ENCODE measurements at places on chromosomes 12 and 14.

- no peak for DNase-seq
Measured at GRCh38 chr12:46005823-46006222, 15.4 kb upstream of the SCAF11 start.

DNA sequence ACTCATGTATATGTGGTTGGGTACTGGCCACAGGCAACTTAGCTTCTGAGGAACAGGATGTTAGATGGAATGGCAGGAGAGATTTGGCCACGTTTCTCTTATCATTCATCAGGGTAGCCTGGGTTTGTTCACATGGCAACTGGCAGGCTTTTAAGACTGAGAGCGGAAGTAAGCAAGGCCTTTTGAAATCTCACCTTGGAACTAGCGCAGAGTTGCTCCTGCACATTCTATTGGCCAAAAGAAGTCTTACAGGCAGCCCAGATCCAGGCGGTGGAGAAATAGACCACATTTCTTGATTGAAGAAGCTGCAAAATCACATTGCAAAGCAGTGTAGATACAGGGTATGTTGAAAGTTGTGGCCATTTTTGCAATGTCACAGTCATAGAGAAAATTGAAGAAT is 3.7 kb downstream of the CLEC4A start:
- no peak for DNase-seq

DNA sequence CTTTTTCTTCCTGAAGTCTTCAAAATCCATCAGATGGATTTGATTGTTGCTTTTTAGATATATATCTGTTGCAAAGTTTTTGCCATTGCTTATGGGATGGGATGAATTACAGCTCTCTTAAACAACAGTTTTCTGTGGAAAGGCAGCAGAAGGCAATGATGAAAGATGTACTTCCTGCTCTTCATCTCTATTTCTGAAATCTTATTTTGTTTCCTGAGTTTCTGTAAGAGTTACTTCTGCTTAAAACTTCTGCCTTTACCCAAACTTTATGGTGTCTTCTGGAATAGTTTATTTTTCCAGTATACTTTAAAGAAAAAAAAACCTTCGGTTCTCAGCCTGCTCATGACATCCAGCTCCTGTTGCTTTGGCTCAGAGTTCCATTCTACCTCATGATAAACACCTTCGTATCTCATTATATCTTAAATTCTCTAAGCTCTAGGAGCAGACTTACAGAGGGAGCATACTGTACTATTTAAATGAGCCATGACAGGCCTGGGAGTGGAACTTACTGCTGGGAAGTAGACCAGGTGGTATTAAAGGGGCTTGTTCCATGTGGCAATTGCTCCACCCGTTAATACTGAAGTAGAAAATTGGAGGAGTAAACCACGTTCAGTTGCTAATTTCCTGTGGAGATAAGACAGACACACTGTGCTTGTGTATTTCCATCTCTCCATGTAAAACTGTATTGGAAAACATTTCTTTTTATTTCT is 288.4 kb downstream of the FBXL14 start:
- DNase-seq: no peak

DNA sequence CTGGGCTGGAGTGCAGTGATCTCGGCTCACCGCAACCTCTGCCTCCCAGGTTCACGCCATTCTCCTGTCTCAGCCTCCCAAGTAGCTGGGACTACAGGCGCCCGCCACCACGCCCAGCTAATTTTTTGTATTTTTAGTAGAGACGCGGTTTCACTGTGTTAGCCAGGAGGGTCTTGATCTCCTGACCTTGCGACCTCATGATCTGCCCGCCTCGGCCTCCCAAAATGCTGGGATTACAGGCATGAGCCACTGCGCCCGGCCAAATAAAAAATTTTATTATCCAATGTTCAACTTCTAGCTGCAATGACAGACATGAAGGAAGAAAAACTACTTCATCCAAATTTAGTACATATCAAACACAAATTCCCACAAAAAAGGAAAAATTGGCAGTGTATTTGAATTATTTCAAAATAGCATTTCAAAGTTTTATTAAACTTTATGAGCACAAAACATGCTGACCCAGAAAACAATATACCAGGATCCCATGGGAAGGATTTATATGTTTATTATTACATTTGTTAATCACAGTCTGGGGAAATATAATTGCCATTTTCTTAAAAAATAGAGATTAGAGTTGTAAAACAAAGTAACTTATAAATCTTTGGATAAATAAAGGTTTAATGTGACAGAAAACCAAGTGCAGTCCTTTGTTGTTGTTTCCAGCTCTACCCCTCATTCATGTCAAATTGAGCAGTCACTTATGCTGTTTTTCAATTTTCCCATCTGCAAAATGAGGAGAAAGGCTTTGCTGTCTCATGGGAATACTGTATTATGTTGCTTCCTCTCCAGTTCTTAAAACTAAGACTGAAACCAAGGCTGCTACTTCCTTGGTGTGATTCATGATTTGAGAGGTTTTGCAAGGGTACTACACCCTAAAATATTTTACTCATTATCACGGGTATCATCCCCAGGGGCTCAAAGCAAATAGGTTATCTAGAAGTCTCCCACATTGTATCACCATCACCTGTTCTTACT is 155.2 kb upstream of the AVPR1A start:
- DNase-seq: no peak

- no peak for DNase-seq
Measured at GRCh38 chr12:83386527-83387264, 700.0 kb downstream of the TMTC2 start.

- no peak for DNase-seq
Measured at GRCh38 chr12:26770239-26771070, 62.5 kb downstream of the ITPR2 start.

GRCh38 chr12:29309320-29309902 is 71.6 kb downstream of the ERGIC2 start:
- DNase-seq: no peak

- no peak for DNase-seq
Measured at GRCh38 chr14:33455654-33456345, 495.1 kb downstream of the EGLN3 start.

GRCh38 chr12:79206871-79207270 is 342.3 kb downstream of the SYT1 start:
- no peak for DNase-seq

DNA sequence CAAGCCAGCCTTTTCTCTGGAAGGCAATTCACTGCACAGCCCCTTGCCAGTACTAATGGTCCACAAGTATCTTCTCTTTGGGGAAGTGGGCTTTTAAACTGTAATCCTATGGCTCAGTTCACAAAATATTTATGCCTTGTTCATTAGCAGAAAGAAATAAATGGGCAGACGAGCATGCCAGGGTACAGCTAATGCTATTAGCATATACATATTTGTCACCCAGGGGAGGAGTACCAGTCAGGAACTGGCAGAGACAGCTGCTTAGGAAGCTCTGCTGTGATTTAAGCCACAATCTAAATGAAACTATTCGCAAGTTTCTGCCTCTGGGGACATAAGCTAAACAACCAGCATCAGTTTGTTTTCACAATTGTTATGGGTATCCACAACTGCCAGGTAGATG is 113.4 kb upstream of the CCDC198 start:
- no peak for DNase-seq

DNA sequence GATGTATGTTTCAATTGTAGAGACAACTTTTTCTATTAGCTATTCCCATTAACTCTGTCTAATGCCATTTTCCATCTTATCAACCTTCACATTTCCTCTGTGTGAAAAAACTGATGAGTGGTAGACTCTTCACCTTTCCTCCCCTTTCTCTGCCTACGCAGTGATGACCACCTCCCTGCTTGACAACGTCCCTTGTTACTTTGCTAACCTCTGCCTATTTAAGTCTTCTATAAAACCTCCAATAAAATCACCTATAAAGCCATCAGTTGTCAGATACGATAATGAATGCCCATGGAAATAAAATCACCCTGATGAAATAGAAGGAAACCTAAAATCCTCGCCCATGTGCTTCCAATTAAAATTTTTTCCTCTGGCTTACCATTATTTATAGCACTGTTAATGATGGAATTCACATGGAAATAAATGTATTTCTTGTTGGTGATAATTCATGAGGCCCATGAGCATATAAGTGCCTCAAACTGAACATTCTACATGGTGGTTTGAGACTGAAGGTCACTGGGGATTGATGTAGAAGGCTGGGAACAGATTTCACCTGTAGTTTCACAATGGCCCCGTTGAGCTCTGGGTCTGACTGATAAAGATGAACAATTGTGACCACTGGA is 1454.0 kb upstream of the SEL1L start:
- DNase-seq: no peak

DNA sequence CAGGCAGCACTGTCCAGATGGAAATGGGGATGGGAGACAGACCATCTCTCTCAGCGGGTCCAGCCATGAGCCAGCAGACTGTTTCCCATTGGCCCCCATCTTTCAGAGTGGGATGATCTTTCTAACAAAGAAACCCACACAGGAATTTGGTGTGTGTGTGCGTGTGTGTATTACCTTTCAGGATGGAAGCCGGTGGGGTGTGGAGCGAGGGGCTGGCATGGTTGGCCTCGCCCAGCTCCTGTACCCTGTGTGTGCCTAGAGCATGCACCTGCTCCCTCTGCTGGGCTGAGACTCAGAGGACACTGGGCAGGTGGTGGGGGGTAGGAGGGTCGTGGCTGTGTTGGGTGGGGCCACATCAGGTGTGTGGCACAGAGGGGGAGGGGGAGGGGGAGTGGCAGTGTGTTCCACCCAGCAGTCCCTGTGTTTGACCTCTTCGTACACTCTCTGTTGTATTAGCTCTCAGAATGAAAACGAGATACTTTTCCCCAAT is 33.0 kb upstream of the TSPAN9 start:
- DNase-seq: no peak

DNA sequence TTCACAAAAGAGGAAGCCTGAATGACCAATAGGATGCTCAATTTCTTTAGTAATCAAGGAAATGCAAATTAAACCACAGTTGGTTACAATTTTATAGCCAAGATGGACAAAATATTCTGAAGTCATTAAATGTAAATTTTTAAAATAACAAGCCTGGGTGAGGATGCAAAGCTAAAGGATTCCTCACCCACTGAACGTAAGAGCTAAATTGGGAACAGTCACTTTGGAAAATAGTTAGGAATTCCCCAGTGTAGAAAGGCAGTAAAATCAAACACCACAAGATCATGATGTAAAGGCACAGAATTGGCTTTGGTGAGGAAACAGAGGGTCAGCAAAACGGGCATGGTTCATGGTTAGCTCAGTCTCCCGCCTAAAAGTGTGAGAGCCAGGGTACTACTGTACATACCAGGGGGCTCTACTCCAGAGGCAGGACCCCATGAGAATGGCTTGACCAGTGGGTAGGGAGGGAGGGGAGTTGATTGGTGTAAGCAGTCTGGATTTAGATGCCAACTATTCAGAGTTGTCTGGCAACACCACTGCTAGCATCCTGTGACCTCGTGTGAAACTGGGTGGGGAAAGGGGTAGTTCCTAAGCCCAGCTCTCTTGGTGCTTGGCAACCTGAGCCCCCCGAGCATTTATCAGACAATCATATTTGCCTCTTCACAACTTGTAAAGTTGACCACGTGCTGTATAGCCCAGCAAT is 213.4 kb upstream of the EGLN3 start:
- no peak for DNase-seq

DNA sequence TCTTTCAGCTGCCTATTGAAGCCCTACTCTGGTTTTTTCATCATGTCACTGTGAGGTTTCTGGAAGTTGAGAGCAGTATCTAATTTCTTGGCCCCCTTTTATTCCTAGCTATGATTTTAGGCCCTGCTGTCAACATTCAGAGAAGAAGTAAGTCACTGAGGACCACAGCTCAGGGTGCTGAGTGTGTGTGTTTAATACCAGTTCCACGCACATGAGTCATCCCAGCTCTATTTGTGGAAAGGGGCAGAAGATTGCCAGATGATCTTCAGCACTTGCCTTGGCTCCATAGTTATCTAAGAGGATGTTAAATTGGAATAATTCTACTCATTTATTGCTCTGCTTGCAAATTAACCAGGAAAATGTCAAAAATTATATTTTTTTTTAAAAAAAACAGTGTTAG is 65.5 kb upstream of the SLC38A4 start:
- no peak for DNase-seq
